RPMI7951 (cell line): ENCODE measurements at places on chromosomes 7 and 10. TPM values are rescaled to one million over a fixed set of nuclear protein-coding genes. Genes with fewer than 3 reads are reported as not detected.

Gene SPDYE17
- total RNA-seq: not detected in 2 replicates

Gene ZPBP
- total RNA-seq: not detected in 2 replicates

Gene IQCE
- total RNA-seq: 10.1 and 14.8 TPM in 2 replicates

Gene THSD7A
- total RNA-seq: under 0.01 TPM in 1 of 2 replicates, not detected in the other

DNA sequence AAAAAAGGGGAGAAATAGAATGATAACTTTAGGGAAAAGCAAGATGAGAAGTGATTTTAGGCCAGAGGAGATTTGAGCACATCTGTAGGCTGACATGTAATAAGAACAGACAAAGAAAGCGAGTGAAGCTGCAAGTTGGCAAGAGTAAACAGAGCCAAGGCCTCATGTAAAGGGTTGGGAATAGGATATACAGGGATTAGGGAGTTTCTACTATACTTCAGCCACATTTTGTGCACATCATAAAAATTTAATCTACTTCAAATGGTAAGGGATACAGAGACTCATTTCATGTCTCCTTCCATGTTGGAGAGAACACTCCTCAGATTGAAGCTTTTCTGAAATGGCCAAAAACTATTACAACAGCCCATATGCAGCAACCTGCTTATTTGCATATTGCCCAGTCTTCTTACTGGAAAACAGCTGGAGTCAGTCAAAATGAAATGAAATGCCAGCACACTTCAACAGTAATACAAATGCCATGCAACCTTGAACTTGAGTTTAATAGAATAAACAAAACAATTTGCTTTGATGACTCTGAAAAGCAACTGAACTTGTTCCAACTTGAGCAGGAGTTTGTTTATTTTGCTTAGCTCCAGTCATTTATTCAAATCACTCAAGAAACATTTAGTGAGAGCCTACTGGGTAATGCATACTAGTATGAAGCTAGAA is 49.9 kb downstream of the NRCAM start:
- no peak for DNase-seq

GRCh38 chr7:123845823-123846216 is 851 bp downstream of the HYAL4 start:
- DNase-seq: no peak

GRCh38 chr7:112205343-112206237 is 609 bp downstream of the DOCK4 start:
- peak; percentile 55 for DNase-seq

DNA sequence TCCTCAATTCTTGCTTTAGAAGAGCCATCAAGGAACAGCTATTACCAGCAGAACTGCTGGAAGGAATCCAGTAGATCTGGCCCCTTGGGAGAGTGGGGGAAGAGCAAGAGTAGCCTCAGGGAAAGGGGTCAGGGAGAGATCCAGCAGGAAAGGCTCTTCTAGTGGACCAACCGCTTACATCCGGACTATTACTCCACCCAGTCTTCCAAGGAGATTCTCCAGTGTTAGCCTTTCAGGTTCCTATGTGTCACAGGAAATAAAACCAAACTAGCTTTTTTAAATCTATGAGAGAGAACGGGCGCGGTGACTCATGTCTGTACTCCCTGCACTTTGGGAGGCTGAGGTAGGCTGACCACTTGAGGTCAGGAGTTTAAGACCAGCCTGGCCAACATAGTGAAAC is 34.3 kb downstream of the TET1 start:
- DNase-seq: peak; percentile 96

GRCh38 chr10:51311228-51311627 is 236.9 kb downstream of the PRKG1 start:
- no peak for DNase-seq

- no peak for DNase-seq
Observed at GRCh38 chr7:69389216-69389615, 209.1 kb upstream of the AUTS2 start.

- DNase-seq: no peak
Observed at GRCh38 chr10:4291990-4292389, 507.0 kb upstream of the KLF6 start.

DNA sequence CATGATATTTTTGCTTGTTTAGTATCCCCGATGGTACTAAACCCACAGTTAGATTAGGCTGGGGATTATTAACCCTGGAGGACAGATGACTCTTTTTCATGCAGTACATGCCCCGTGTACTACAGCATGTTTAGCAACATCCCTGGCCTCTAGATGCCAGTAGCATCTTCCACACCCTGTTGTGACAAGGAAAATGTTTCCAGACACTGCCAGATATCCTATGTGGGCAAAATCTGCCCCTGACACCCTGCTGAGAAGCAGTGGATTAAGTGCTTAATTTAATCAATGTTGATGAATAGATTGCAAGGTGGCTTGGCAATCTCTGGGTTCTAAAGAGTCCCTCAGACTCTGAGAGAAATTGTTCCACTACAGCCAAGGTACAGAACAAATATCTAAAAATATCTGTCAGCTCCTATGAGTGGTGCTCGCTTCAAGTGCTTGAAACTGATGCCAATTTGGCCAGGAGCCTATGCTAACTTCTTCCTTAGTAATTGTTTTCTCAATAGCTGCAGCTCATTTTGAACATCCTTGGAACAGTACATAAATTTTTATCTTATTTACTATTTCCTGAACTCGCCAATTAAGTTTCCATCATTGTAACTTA is 247.0 kb downstream of the SORCS1 start:
- no peak for DNase-seq

GRCh38 chr10:72009051-72009424 is 44.8 kb downstream of the CHST3 start:
- DNase-seq: no peak

- peak; percentile 100 for DNase-seq
Observed at GRCh38 chr7:20219446-20220292, 2.5 kb upstream of the MACC1 start.

GRCh38 chr7:97020996-97021746 is 3.5 kb downstream of the DLX5 start:
- DNase-seq: no peak

DNA sequence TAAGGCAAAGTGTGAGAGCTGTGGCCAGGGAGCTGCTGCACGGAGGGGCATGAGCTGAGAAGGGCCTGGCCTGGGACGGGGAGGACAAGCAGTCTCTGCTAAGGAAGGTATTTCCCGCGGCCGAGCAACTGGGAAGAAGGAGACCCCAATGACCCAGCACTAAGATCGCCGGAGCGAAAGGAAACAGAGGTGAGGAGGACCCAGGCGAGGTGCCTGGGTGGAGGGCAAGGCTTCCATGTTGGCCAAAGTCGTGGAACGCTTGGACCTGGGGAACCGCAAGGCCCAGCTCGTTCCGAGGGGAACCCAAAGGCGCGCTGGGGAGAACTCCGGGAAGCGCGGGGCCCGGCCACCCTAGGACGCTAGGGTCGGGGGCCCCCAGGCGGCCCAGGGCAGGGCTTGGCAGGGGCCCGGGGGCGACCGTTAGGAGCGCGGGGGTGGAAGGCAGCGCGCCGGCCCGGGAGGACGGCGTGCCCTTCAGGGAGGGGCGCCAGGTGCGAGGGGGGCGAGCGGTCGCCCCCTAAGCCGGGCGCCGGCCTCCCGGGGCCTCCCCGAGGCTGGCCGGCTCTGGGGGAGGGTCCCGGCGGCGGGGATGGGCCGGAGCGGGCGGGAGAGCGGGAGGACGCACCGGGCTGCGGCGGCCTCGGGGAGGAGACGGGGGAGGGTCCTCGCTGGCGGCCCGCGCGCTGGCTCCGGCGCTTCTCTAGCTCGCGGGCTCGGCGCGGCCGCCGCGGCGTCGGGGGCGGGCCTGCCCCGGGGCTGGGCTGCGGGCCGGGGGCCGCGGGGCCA is 545 bp downstream of the GIGYF1 start:
- no peak for DNase-seq
